ENCODE measurements at places on chromosomes 12 and 14.

GRCh38 chr14:103131580-103131979 lies 8.3 kb downstream of the TNFAIP2 start:
- no peak for DNase-seq

DNA sequence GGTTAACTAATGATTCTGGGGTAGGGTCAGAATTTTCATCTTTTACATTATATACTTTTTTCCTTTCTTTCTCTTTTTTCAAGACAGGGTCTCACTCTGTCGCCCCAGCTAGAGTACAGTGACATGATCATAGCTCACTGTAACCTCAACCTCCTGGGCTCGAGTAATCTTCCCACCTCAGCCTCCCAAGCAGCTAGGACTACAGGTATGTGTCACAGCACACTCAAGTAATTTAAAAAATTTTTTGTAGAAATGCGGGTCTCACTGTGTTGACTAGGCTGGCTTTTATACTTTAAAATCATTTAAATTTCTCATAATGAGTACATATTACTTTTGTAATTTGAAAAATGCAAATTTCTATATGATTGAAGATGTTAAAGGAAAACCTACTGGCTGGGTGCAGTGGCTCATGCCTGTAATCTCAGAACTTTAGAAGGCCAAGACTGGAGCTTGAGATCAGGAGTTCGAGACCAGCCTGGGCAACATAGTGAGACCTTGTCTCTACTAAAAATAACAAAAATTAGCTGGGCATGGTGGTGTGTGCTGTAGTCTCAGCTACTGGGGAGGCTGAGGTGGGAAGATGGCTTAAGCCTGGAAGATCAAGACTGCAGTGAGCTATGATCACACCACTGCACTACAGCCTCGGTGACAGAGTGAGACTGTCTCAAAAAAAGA lies 25.7 kb downstream of the R3HDM2 start:
- DNase-seq, result peak; percentile 19

DNA sequence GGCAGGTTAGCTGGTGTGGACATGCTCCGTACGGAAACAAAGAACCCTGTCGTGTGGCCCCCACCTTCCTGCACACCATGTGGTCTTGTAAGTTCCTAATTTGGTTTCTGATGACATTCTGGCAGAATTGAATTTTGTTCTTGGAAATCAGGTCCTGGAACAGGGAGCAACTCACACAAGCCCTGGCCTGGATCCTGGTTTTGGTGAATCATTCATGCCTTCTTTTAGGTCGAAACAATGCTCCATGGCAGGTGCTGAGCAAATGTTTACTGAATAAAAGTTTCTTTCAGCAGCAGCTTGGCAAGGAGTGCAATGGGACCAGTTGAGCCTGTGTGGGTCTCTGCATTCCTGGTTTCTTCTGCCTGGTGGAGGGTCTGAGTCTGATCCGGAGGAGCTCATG lies 978.4 kb downstream of the BCL11B start:
- no peak for DNase-seq

- DNase-seq, result no peak
These were observed 446.0 kb downstream of the PDZRN4 start for GRCh38 chr12:41634091-41634490.

- DNase-seq, result no peak
These were observed 186.3 kb upstream of the EGLN3 start for GRCh38 chr14:34137001-34137745.

- DNase-seq, result no peak
These were observed 398.9 kb upstream of the CCDC196 start for GRCh38 chr14:66087231-66087630.

DNA sequence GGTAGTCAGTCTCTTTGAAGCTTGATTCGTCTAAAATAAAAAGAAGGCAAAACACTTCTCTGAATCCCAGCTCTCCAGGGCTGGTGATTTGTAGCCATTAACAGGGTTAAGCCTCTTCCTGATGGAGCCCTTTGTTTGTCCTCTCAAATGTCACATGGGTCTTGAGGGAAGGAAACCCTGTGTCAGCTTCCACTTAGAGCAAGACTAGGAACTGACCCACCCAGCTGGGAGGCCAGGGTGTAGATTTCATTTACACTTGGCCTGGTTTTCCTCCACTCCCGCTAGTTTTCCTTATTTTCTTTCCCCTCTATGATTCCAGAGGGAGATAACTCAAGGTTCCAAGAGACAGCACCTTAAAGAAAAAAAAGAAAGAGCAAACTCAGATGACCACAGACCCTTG lies 230.5 kb upstream of the EGLN3 start:
- no peak for DNase-seq

GRCh38 chr14:88983755-88984154 lies 159.3 kb downstream of the TTC8 start:
- DNase-seq, result no peak

GRCh38 chr12:77592836-77593235 lies 237.9 kb upstream of the NAV3 start:
- DNase-seq, result no peak

- no peak for DNase-seq
These were observed 33.5 kb downstream of the A2ML1 start for GRCh38 chr12:8855891-8856290.

DNA sequence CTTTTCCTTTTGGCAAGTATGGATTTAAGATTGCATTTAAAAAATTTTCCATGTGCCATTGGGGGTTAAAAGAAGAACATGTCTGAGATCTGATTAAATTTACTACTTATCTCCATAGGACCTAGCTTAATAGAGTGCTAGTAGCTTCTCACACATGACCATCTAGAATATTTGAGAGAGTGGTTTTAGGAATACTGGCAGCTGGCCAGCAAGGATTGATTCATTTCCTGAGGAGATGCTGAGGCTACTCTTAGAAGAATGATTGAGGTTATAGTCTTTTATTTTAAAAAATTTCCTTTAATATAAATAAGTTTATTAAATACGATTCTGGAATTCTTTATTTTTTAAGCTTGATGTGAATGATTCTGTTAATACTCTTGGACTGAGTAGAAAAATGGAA lies 56.2 kb downstream of the MIPOL1 start:
- DNase-seq, result no peak

DNA sequence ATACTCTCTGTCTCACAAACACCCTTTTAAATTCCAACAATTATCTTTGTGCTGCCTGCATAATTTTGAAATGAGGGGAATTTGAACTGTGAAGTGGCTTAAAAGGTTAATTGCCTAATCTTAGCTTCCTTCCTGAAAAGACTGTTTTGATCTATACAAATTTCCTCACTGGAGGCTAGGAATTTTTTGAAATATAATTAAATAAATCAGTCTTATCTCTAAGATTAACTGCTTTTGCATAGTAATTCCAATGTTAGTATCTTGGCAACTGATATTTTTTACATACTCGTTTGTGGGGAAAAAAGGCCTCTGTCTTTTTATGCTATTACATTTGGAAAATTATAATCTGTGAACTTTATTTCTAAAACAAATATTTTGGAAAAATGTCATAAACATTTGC lies 498.5 kb downstream of the TMTC2 start:
- DNase-seq, result no peak

GRCh38 chr14:64639340-64639821 lies 64.8 kb upstream of the PLEKHG3 start:
- DNase-seq, result no peak

DNA sequence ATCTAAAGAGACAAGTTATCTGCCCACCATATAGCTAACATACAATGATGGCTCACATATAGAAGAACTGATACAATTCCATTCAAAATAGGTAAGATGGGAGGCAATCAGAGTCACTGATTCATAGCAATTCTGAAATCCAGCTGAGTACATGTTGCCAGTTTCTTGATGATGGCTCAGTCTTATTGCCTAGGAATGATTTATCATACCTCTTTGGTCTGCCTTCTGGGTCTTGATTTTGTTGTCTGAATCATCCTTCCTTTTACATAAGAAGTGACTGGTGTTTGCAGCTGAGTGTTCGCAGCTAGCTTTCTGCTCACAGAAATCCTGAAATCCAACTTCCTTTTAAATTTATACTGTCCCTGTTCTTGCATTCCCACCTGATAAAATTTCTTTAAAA lies 463.2 kb upstream of the MGAT4C start:
- no peak for DNase-seq

DNA sequence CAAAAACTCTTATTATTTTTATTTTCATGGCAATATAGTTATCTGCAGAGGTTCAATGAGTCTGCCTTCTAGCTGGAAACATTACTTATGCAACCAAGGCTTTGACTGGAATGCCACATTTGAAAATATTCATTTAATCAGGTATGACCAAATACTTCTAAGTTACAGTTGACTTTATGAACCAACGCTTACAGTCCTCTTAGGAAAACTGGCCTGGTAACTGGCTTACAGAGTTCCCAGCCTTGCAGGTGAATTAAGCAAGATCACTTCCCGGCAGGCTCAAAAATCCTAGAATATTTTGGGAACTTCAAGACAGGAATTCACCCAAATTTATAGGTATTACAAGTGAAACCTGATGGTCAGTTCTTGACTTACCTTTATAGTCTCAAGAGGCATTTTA lies 12.3 kb downstream of the LRP6 start:
- DNase-seq, result no peak

DNA sequence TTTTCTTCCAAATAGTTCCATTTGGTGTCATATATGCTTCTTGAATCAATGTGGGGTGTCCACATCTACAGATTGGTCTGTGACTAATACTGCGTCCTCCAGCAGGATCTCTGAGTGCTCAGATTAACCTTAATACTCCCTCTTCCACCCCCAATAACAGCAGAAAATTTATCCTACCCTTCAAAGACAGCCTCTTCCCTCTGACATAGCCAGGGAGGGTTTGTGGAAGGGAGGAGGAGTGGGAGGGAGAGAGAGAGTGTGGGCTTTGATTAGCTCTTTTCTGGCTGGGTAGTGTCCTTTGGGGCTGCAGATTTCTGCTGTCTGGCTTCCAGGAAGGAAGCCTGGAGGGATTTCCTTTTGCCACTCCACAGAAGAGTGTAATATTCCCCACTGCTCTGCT lies 220.7 kb downstream of the TTC6 start:
- no peak for DNase-seq

DNA sequence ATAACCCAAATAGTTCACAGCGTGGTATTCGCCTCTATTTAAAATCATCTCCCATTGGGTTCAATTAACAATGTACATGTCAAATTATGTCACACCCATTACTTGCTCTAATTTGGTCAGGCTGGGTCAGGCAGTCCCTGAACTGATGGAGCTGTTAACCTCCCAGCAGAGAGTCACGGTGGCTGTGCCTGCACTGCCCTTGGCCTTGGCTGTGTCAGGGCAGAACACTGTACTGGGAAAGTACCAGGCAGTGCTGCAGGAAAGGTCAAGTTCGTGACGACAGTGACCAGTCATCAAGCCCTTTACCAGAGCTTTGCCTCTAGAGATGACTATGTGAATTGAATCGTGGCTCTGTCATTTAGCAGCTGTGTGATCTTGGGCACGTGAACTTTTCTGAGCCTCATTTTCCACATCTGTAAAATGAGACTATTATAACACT lies 100.0 kb downstream of the ARF6 start:
- DNase-seq, result no peak

GRCh38 chr12:77406219-77406905 lies 341.0 kb upstream of the E2F7 start:
- no peak for DNase-seq

GRCh38 chr12:78181544-78182162 lies 351.0 kb downstream of the NAV3 start:
- DNase-seq, result no peak

- no peak for DNase-seq
These were observed 30.6 kb upstream of the MMP17 start for GRCh38 chr12:131797588-131797934.

DNA sequence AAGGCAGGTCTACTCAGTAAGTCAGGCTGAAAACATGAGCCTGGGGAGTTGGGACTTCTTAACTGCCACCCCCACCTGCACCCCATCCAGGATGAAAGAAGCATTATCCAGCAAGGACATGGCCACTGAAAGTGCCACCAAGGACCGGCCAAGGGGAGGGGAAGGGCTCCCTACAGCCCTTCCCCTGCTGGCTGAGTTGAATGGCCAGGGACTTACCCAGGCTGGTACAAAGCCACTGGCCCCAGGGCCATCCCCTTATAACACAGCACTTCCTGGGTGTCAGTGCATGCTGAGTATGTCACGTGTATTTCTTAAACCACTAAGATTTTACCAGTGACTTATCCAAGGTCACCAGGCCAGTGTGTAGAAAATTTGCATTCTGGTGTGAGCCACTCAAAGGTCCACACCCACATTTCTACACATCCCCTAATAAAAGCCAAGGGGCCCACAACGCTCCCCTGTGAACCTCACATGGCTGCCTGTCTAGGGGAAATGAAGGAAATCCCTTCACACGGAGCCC lies 29.3 kb upstream of the ZFP36L1 start:
- DNase-seq, result no peak

- peak; percentile 0 for DNase-seq
These were observed 333 bp upstream of the KCNA1 start for GRCh38 chr12:4909410-4909733.

DNA sequence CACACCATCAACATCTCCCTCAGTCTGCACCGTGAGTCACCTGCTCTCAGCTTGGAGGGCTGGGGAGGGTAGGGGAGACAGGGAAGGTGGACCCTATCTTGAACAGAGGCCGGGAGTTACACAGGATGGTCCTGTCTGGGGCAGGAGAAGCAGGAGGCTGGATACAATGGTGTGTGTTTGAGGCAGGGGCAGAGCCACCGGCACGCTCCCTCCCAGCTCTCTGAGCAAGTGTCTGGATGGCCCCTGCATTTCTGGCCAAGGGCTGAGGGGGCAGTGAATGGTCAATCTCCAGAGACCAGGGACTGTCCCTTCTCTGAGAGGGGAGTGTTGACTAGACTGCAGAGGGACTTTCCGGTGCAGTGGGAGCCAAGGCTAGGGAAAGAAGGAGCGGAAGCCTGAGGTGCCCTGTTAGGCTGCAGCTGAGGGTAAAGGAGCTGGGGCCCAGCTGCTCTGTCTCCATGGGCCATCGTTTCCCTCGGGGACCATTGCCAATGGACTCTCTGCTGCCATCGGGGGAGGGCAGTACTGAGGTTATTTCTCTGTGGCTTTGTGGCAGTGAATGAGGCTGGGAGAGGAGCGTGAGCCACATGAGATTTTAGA lies 1.9 kb downstream of the LRP1-AS start:
- DNase-seq, result no peak

DNA sequence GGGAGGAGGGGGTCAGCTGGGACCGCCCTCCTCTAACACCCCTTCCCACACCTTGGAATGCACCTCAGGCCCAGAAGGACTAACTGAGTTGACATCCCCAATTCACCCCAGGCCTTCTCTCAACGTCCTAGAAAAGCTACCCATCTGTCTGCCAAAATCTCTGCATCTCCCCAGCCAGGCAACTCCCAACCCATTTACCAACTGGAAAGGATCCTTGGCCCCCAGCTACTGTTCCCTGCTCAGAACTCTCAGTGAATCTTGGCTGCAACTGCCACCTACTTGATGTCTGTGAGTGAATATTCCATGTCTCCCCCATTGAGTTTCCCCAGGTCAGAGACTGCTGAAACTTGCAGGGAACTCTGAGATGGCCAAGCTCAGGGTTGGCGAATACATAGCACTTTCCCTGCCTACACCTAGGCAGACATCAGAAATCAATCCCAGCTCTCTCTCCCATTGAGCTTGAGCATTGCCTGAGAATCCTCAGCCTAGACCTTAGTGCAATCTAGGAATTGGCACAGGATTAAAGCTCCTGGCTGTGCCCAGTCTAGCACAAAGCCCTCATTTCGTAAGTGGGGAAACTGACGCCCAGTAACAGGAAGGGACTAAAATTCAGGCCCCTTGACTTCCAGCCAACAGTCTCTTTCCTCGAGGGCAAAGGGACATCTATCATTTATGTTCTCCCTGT lies 71.9 kb upstream of the NCOR2 start:
- no peak for DNase-seq

- DNase-seq, result no peak
These were observed 22.8 kb upstream of the OASL start for GRCh38 chr12:121061831-121062230.

GRCh38 chr12:120841525-120841924 lies 62.6 kb downstream of the SPPL3 start:
- DNase-seq, result no peak

GRCh38 chr12:95487024-95487423 lies 13.1 kb downstream of the METAP2 start:
- DNase-seq, result no peak

Data from activated CD4-positive, alpha-beta T cell treated with anti-CD3 and anti-CD28 coated beads for 24 hours (primary cell).